ENCODE measurements at places on chromosomes 7 and 10.

DNA sequence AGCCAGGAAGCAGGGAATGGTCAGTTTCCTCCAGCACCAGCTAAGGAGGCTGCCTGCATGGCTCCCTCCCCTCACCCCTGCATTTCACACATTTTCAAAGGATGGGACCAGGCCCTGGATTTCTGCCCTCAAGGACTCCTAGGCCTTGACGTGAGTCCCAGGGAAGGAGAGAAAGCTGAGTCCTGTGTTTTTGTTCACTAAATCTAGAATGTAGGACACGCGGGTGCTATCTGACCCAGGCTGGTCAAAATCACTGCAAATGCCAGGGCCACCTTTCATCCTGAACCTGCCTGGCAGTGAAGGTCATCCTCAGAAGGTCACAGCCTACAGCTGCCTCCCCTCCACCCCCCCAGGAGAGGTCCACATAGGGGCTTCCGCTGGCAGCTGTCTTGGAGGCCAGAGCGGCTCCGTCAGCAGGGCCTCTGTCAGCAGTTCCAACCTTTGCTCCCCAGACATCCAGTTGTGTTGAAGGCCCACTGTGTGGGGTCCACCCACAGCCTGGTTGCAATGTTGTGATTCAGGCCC is 18.0 kb downstream of the RHBDD2 start:
- no peak for DNase-seq

- DNase-seq: no peak
These were observed 50.2 kb upstream of the PDCD4 start for GRCh38 chr10:110821508-110821907.

DNA sequence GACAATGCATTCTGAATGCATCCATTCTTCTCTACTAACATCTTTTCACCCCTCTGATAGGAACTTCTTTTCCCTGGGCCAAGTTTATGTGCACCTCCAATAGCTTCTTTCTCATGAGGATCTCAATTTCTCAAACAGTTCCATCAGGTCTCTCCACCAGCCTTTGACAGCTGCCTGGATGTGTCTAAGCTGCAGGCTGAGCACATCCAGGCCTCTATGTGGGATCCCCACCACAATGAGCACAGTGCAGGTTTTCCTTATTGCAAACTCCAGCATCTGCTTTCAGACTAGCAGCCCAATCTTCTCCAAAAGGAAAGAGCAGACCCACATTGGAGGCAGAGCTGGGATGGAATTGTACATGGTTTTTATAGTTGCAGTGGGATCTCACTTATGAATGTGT is 145.3 kb upstream of the TBX20 start:
- DNase-seq: no peak

DNA sequence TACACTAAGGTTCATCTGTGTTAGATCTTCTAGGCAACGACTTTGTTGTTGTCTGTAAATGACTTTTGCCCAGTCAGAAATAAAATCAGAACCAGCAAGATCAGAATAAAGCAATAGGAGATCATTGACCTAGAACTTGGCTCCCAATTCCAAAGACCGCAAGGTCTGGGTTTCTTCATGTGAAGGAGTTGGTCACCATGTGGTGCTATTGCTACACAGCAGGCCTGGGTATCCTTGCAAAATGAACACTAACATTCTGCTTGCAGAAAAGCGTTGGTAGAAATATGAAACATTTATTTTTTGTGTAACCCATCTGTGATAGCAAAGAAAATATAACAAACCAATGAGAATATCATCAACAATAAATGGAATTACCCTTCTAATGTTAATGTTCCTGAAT is 831.0 kb downstream of the NXPH1 start:
- DNase-seq: no peak

GRCh38 chr10:99534450-99534938 is 1.8 kb downstream of the NKX2-3 start:
- no peak for DNase-seq

- DNase-seq: no peak
These were observed 53.7 kb upstream of the MACC1 start for GRCh38 chr7:20270867-20271266.

GRCh38 chr10:46218921-46219320 is 67.9 kb upstream of the ANTXRL start:
- DNase-seq: peak; percentile 46

DNA sequence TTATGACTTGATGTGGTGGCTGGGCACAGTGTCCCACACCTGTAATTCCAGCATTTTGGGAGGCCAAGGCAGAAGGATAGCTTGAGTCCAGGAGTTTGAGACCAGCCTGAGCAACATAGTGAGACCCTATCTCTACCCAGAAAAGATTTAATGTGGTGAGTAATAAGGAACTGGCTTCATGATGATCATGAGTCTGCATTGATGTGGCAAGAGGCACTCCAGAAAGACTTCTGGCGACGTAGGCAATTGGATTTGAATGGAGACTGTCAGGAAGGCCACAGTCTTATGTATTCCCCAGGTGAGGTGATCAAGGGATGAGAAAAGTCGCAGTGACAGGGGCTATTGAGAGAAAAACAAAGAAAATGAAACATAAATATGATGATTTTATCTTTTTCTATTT is 138.0 kb downstream of the CACNB2 start:
- DNase-seq: peak; percentile 15

GRCh38 chr7:45160417-45160881 is 2.9 kb downstream of the RAMP3 start:
- no peak for DNase-seq

- peak; percentile 98 for DNase-seq
These were observed 564.5 kb upstream of the IGFBP3 start for GRCh38 chr7:46485481-46486065.

DNA sequence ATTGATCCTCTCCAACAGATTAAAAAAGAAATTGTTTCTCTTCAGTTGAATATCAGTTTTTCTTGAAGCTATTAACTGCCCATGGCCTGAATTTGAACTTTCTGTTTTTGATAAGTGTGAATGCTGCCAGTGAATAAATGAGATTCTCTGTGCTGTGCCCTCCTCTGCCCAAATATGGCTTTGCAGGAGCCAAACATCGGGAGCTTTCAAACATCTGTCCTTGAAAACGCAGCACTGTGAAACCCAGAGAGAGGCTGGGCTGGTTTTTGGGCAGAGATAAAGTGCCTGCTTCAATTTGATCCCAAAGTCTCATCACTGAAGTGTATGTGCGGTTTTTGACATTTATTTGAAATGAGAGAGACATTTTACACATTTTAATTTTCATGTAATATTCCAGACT is 268.3 kb upstream of the SHH start:
- DNase-seq: no peak

DNA sequence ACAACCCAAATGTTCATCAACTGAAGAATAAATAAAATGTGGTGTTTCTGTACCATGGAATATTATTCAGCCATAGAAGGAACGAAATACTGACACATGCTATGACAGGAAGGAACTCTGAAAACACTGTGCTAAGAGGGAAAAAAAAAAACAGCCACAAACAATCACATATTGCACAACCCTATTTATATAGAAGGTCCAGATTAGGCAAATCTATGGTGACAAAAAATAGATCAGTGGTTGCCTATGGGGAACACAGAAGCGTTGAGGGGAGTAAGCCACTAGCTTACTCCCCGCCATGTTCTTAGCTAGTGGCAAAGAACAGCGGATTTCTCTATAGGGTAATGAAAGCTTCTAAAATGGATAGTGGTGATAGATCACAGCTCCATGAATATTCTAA is 198.4 kb downstream of the TPST1 start:
- DNase-seq: no peak

GRCh38 chr7:151257990-151258389 is 9.5 kb upstream of the SMARCD3 start:
- no peak for DNase-seq

- DNase-seq: no peak
These were observed 148.2 kb upstream of the WNT16 start for GRCh38 chr7:121180436-121181063.

DNA sequence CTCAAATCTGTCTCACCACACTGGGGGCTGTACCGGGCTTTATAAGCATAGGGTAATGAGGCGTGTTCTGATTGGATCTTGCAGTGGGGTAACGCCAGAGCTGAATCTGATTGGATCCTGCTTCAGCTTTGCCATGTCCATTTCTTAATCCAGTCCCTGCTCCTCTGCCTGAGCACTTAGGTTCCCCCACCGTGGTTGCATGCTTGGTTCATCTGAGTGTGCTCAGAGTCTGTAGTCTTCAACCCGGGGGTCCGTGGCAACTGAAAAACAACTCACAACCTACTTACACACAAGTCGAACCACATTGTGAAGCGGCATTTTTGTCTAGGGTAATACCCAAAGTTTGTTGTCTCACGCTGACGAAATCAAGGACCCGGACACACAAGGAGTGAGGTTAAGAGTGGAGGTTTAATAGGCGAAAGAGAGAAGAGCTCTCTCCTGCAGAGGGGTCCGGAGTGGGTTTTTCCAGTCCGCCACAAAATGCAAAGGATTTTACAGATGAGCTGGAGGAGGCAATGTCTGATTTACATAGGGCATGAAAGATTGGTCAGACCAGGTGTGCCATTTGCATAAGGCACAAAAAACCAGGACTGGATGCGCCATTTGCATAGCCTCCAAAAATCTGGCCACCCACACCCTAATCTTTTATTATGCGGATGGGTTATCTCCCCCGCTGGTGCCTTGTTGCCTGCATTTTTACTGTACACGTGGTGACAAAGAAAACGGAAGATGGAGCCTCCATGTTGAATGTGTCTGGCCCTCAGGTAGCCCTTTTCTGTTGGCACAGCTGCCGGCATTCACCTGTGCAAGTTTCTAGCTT is 641.8 kb upstream of the FOXK1 start:
- no peak for DNase-seq

DNA sequence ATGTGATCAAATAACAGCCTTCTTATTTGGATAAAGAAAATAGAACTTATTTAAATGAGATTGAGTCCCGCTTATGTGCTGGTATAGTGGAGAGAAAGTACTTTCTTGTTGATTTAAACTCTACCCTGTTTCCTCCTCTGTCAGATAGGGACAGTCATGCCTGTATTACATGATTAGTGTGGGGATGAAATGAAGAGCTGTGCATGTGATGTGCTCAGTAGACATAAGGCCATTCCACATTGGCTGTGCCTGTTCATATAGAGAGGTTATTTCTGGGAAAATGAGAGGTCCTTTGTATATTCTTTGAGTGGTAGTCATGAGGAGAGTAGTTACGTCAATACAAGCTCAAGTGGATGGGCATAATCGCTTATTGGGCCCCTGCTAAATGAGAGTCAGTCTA is 5.7 kb downstream of the MTURN start:
- no peak for DNase-seq

All from amniotic epithelial cell (primary cell).